ENCODE measurements at places on chromosomes 4 and X. TPM values are rescaled to one million over a fixed set of nuclear protein-coding genes. Genes with fewer than 3 reads are reported as not detected.
A peak's percentile ranks its signal among the peaks of the same experiment; 100 is the strongest.

SPATA4 gene
- not detected for total RNA-seq

IDS gene
- total RNA-seq, result 185 TPM

CDK16 gene
- 57.4 TPM for total RNA-seq

MSMO1 gene
- total RNA-seq, result 24.4 TPM

HAUS3 gene
- 39.2 TPM for total RNA-seq

HOPX gene
- 16.9 TPM for total RNA-seq

- H3K27ac ChIP-seq, result no peak overlapping the region
- no peak overlapping the region for H3K4me3 ChIP-seq
- H3K27me3 ChIP-seq, result no peaks in the 10 kb centered on the region
- peak; percentile 31 for DNase-seq
- H3K4me1 ChIP-seq, result peaks cover 10% of the 10 kb centered on the region
Observed at GRCh38 chr4:104938624-104939023, 208.1 kb upstream of the TET2 start.

GRCh38 chrX:109498434-109498833, 16.5 kb upstream of the GUCY2F start:
- H3K4me3 ChIP-seq, result no peak overlapping the region
- DNase-seq, result no peak
- no peak overlapping the region for H3K27ac ChIP-seq

DNA sequence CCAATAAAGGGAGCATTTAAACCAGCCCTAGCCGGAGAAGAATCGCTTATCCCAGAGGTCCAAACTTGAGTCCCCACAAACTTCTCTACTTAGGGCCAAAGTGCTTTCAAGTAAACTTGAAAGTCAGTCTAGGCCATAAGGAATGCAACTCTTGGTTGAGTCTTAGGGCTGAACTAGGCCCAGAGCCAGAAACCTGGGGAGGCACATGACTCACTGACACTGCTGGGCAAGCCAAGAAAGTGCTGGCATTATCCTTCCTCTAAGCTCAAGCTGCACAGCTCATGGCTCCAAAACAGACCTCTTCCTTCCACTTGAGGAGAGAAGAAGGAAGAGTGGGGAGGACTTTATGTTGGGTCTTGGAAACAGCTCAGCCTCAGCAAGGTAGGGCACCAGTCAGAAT, 1257.3 kb upstream of the DIAPH2 start:
- H3K27ac ChIP-seq, result no peak overlapping the region
- DNase-seq, result no peak
- no peaks in the 10 kb centered on the region for H3K27me3 ChIP-seq
- no peak overlapping the region for H3K4me3 ChIP-seq

GRCh38 chrX:47863187-47863586, 26.5 kb downstream of the ZNF81 start:
- no peak overlapping the region for H3K27ac ChIP-seq
- no peak for DNase-seq
- no peaks in the 10 kb centered on the region for H3K4me1 ChIP-seq
- H3K36me3 ChIP-seq, result no peaks in the 10 kb centered on the region
- H3K27me3 ChIP-seq, result no peaks in the 10 kb centered on the region

DNA sequence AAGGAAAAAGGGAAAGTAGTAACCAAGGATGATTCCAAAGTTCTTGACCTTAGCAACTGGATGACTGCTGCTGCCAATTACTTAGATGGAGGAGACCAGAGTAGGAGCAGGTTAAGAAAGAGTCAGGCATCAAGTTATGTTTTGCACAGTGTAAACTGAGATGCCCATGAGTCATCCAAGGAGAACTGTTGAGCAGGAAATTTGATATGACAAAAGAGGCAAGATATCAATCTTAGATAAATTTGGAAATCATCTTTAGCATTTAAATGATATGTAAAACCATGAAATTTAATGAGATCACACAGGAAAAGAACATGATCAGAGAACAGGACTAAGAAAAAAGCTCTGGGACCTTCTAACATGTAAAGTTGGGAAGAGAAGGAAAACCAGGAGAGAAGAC, 361.3 kb downstream of the OPHN1 start:
- H3K4me1 ChIP-seq, result no peaks in the 10 kb centered on the region
- no peaks in the 10 kb centered on the region for H3K27me3 ChIP-seq
- H3K27ac ChIP-seq, result no peak overlapping the region
- no peak overlapping the region for H3K4me3 ChIP-seq

- no peak overlapping the region for H3K4me3 ChIP-seq
- no peaks in the 10 kb centered on the region for H3K27me3 ChIP-seq
- no peak for DNase-seq
- no peaks in the 10 kb centered on the region for H3K36me3 ChIP-seq
- no peak overlapping the region for H3K27ac ChIP-seq
Observed at GRCh38 chrX:137067147-137067546, 33.4 kb upstream of the GPR101 start.

- DNase-seq, result no peak
- no peaks in the 10 kb centered on the region for H3K27me3 ChIP-seq
- no peak overlapping the region for H3K4me3 ChIP-seq
- H3K4me1 ChIP-seq, result no peaks in the 10 kb centered on the region
- no peak overlapping the region for H3K27ac ChIP-seq
Observed at GRCh38 chrX:127124871-127125270, 305.3 kb downstream of the PRR32 start.

DNA sequence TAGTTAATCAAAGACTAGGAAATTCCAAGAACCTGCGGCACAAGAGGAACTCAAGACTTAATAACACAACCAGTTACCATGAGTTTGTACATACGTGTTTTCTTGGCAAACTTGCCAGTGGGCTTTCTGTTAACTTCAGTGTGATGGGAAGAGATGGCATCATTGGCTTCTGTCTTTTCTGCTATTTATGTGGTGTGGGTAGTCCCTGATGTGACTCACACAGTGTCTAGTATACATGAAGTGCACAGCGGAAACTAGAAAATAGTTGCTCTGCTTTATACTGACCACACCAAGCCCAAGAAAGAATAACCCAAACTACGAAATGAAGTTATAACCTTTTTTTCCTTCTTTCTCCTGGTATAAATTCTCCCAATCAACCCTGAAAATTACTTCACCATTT, 24.5 kb downstream of the DAPP1 start:
- peaks cover 10% of the 10 kb centered on the region for H3K36me3 ChIP-seq
- no peak overlapping the region for H3K4me3 ChIP-seq
- H3K4me1 ChIP-seq, result peaks cover 23% of the 10 kb centered on the region
- H3K27ac ChIP-seq, result no peak overlapping the region

- no peaks in the 10 kb centered on the region for H3K27me3 ChIP-seq
- H3K4me1 ChIP-seq, result peaks cover 26% of the 10 kb centered on the region
- no peak for DNase-seq
Observed at GRCh38 chrX:41802958-41803357, 79.0 kb downstream of the GPR82 start.

DNA sequence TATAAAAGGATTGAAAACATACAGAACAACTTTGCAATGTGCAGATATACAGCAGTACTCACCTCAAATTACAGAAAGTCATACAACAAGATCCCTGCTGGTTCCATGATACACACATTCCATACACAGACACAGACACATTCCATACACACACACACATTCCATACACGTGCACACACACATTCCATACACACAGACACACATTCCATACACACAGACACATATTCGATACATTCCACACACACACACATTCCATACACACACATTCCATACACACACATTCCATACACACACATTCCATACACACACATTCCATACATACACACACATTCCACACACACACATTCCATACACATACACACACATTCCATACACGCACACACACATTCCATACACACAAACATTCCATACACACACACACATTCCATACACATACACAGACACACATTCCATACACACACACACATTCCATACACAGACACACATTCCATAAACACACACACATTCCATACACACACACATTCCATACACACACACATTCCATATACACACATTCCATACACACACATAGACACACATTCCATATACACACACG, 13.7 kb downstream of the LINC00632 start:
- DNase-seq, result no peak
- H3K36me3 ChIP-seq, result no peaks in the 10 kb centered on the region

DNA sequence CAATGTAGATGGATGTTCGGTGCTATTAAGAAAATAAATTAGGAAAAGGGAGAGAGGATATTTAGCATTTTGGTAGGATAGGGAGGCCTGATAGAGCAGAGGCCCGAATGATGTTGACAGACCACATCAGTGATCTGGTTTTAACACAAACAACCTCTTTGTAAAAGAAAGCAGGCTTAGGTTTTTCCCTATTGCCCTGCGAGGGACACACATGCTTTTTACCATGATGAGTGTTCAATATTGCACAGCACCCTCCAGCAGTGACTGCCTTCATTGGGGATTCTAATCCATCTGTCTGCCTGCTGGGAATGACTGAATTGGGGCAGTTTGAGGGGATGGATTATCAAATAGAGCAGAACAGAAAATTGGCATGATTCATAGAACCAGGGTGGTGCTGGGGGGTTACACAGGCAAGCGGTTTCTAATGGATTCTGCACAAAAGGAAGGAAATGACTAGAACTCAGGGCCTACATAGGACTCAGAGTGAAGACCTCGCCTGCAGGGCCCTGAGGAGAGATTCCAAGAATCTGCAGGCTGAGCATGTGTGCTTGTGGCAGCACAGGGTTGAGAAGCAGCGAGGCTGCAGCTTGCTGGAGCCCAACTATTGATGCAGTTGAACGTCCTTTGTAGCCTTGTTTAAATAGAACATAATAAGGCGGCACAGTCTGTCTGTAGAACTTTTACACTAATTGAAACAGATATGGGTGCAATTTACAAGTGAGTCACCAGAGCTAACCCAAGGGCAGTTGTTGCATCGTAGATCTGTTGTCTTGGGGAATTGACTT, 58.0 kb downstream of the RHOH start:
- peak overlapping the region; percentile 37 for H3K27ac ChIP-seq
- no peaks in the 10 kb centered on the region for H3K36me3 ChIP-seq
- no peak overlapping the region for H3K4me3 ChIP-seq
- DNase-seq, result no peak
- no peaks in the 10 kb centered on the region for H3K27me3 ChIP-seq
